ENCODE measurements at places on chromosomes 1 and 21.

DNA sequence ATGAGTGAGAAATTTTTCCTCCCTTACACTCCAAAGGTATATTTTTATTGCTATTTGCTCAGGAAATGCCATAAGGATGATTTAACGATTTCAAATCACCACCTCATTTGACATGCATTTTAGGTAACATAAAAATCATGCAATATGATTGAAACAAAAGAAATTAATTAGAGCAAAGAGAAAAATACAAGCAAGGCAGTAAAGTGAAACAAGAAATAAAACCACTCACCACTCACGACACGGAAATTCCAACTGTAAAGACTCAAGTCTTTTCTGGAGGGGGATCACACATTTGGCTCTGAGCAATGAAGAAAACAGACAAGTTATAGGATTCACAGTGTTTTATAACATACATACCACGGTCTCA, 86.8 kb upstream of the ARHGAP29 start:
- no peak for DNase-seq

DNA sequence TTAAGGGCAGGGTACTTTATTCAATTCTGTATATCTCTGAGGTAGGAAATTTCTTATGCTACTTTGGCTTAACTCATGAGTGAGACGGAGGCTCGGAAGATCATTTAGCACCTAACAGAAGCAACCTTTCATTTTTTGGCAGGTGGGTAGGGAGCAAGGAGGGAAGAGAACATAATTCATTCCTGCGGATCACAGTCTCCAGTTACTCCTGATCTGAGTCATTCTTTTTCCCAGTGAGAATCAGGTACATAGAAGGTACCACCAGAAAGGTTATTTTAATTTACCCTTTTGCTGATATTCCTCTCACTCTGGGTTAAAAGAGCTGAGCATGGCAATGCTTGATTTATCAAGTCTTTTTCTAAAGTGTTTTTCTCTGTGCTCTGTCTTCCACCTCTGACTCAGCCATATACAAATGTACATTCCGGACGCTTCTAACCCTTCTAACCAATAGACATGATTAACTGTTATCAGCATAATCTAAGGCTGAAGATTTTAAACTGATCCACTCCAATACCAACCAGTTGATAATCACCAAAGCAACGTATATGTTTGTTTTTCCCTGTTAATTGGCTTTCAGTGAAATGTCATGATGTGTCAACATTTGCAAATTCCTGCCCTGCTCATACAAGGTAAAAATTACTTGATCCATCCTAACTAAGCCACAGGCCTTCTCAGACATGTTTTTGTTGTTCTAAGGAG, 271.7 kb downstream of the DUSP10 start:
- no peak for DNase-seq

- no peak for DNase-seq
These were observed 356.1 kb downstream of the LMO4 start for GRCh38 chr1:87684713-87685205.

GRCh38 chr1:14520514-14521163, 77.8 kb upstream of the KAZN start:
- DNase-seq, result no peak

DNA sequence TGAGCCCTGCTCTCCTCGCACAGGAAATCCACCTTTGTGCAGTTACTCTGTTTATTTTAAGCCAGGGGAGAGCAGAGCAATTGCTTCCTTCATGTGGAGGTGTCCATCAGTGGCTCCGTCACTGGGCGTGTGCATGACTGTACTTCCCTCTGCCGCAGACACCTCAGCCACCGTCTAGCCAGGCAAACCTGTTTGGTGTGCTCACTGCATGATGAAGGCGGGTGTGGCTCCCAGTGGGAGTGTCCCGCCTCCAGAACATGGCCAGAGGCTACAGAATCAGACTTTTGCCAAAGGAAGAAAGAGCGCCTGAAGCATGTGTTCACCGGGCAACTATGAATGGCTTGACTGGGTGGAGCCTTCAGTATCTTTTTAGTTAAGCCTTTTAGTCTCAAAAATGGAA, 26.1 kb upstream of the LAMC2 start:
- DNase-seq, result no peak
